ENCODE measurements at places on chromosomes 11 and 22.

- no peak for DNase-seq
These were observed 47.9 kb upstream of the YWHAH start for GRCh38 chr22:31896472-31896871.

DNA sequence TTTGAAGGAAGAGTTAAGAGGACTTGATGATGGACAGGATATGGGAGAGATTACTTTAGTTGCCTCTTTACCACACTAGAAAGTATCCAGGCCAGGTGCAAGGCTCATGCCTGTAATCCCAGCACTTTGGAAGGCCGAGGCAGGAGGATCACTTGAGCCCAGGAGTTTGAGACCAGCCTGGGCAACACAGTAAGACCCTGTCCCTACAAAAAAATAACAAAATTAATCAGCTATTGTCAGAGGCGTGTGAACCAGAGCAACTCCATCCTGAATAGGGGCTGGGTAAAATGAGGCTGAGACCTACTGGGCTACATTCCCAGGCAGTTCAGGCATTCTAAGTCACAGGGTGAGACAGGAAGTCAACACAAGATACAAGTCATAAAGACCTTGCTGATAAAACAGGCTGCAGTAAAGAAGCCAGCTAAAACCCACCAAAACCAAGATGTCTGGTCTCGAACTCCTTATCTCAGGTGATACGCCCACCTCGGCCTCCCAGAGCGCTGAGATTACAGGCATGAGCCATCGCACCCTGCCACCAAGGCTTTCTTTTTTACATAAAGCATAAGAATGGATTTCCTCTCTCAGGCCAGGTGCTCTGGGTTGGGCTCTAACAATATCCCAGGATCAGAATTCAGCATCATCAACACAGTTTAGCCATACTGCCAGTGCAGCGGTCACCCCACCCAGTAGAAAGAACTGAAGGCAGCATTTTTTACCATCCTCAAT is 17.8 kb downstream of the PI4KA start:
- DNase-seq = no peak

DNA sequence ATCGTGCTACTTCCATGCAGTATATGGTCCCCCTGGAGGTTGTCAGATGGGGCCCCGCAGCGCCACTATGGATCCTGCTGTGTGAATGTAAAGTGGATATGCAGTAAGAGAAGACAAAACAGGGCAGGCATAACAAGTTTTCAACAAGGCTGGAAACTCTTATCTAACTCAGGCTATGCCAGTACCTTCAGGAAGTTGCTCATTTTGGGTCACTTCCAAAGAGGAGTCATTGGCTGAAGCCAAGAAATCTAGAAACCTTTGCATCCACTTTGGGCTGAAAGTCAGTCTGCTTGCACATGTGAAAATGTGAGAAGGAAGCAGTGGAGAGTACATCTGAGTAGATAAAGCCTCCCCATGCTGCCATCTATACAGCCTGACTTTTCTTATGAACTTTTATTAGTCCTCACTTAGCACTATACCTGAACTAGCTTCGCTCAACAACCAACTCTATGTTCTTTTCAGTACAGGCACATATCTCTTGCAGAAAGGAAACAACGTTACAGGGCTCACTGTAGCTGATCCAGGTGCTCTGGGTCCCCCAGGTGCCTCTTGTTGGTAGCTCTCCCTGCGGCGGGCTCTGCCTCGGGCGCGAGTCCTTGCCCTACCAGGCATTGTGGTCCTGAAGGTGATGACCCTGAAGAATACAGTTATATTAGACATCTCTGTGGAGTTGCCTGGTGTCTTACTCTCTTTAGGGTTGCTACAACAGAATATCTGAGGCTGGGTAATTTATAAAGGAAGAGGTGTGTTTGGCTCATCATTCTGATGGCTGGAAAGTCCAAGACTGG is 12.4 kb downstream of the PIWIL3 start:
- no peak for DNase-seq

DNA sequence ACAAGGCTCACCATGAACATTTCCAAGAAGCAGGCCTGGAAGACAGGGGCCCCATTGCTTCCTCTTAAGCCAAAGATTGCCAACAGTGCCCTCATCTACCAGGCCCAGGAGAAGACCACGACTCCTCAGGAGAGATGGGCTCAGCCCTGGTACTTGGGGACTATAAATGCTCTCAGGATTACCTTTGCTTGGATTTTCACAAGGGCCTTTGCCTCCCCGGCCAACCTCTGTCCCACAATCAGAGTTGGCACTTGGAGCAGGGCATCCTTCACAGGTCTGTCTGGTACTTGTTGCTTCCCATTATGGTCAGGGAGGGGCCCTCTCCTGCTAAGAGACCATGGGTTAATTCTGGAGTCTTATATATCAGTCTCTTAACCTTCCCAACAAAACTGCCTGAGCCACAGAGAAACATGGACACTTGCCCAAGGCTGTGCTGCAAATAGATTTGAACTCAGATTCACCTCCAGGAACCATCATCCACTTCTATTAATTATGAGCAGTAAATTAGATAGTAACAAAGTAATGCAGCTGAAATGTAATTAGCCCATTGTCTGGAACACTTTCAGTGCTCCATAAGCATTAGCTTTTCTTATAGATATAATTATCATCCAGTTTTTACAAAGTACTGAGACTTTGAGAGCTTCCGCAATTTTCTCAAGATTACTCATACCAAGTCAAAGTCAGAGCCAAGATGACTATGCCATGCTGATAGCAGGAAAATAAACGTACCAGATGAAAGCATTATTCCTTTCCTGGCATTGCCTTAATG is 33.5 kb downstream of the POU2AF3 start:
- DNase-seq = no peak

GRCh38 chr11:100174881-100175280 is 512.2 kb upstream of the ARHGAP42 start:
- no peak for DNase-seq

- peak; percentile 45 for DNase-seq
These were observed 874 bp downstream of the ZFTA start for GRCh38 chr11:63767565-63768236.

GRCh38 chr22:16847271-16847670 is 22.1 kb upstream of the XKR3 start:
- DNase-seq = no peak

- DNase-seq = no peak
These were observed 217.1 kb upstream of the PLET1 start for GRCh38 chr11:112477581-112478317.

GRCh38 chr11:123413636-123414035 is 16.4 kb upstream of the GRAMD1B start:
- DNase-seq = no peak

DNA sequence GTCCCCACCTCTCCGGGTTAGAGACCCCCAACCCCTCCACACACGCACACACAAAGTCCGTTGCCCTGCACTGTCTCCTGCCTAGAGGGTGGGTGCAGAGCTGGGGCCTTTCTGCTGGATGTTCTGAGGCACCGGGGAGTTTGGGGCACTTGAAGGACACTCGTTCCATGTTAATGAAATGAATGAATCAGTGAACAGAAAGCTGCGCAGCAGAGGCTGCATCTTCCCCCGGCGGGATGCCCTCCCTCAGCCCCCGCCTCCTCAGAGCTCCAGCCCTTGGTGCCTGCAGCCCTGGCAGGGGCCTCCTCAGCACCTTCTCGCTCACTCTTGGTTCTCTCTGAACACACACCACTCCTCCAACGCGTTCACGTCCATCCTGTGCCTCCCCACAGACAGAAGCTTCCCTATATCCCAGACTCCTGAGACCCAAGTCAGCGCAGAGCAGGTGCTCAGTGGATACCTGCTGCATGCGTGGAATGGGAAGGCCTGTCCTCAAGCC is 611.9 kb downstream of the TBC1D22A start:
- no peak for DNase-seq

DNA sequence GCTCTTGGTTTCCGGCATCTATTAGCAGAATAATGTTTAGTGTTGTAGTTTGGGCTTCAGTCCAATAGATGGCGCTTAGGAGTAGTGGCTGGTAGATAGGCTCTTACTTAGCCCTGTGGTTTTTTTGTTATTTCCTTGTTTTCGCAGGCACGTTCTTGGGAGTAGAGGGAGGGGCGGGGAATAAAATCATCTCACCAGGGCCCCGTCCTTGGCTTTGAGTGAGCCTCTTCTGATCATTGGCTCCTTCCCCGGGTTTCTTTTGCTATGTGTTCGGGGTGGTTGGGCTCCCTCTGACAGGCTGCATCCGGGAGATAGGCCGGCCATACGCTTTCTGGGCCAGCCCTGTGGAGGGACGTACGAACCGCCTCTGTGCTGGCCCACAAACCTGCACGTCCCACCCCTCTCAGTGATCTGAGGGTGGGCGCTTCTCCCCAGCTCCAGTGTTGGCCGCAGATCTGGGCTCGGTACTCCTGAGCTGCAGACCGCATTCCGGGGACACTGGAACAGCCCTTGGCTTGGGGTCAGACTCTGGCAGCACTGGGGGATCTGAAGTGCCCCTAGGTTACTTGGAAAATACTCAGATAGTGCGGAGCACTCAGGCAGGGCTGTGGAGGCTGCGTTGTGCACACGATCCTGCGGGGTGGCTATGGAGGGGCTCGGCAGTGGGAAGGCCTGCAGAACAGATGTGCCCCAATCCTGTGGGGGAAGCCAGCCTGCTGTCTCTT is 217.0 kb downstream of the DYNC2H1 start:
- peak; percentile 60 for DNase-seq
